LoVo (cell line): ENCODE measurements at places on chromosomes 1 and 21.

- DNase-seq = peak; percentile 35
Observed at GRCh38 chr1:156797212-156797871, 19.3 kb downstream of the SH2D2A start.

DNA sequence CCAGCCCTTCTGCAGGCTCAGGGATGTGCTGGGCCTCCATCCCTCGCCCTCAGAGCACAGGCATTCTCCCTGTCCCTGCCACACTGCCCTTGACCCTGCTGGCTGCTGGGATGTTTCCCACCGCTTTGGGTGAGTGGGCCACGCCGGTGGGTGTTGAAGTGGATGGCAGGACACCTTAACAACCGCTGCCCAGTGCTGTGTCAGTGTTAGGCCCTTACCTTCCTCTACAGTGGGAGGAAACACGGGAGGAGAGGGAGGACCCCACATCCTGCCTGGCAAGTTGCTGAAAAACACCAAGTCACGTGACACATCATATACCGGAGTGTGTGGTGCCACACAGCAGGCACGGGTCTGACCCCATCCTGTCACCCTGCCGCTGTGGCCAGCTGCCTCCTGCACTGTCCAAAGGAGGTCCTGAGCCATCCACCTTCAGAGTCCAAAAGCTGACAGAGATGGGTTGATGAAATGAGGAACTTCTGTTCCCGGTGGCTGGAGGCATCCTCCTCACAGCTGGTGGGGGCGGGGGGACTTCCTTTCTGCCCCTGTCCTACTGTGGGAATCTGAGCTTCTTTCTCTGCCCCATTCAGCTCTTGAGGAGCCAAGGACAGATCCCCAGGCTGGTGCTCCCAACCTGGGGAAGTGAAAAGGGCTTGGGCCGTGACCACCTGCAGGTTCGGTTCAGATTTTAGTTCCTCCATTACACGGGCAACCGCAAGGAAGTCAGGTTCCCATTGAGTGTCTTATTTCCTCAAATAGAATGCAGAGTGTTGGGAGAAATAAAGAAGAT is 3.2 kb upstream of the THEMIS2 start:
- DNase-seq = no peak

GRCh38 chr1:179785031-179785431 is 41.9 kb downstream of the FAM163A start:
- no peak for DNase-seq

GRCh38 chr1:235313931-235314678 is 13.9 kb downstream of the ARID4B start:
- no peak for DNase-seq

- DNase-seq = no peak
Observed at GRCh38 chr21:20424943-20425342, 573.3 kb upstream of the NCAM2 start.

DNA sequence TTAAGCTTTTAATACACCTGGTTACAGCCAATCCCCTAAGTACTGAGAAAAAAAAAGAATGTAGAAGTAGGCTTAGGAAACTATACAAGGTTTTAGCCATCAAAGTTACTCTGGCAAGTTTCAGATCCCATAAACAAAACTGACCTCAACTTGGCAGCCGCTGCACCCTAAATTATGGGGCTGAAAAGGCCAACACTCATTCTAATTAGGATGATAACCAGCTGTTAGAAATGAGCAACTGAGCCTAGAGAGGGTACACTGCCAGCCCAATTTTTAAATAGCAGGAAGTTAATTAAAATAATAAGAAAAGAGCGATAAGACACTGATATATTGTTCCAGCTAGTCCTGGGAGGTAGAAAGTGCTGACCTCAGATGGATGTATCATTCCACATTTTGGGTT is 105.7 kb upstream of the VAV3 start:
- no peak for DNase-seq

- no peak for DNase-seq
Observed at GRCh38 chr1:154768456-154769125, 101.5 kb downstream of the KCNN3 start.

GRCh38 chr1:18836654-18837053 is 22.8 kb downstream of the TAS1R2 start:
- DNase-seq = no peak

DNA sequence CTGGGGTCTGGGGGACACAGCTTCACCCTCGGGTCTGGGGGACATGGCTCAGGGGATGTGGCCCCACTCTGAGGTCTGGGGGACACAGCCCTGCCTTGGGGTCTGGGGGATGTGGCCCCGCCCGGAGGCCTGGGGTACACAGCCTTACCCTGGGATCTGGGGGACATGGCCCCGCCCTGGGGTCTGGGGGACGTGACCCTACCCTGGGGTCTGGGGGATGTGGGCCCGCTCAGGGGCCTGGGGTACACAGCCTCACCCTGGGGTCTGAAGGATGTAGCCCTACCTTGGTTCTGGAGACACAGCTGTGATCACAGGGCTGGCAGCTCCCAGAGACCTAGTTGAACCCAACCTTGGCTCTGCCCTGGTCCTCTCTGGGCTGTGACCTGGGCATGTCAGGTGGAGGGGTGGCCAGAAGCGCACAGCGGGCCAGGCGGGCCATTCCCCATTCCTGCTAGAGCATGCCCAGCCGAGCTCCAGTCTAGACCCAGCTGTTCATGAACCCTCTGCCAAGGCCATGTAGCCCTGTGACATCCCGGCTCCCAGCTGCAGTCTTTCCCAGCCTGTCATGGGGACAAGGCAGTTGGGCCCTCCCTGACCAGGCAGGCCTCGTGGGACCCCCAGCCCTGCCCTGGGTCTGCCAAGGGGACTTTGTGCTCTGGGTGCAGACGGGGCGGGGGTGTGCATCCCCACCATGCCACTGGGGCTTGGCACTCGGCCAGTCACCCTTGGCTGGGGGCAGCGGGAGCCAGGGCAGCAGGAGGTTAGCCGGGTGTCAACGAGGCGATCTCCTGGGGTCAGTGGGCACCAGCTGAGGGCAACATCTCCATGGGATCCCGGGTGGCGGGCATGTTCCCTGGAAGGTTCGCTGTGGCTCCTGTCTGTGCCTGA is 43.9 kb downstream of the WNT9A start:
- no peak for DNase-seq

GRCh38 chr1:5525597-5526384 is 466.4 kb downstream of the NPHP4 start:
- no peak for DNase-seq

- DNase-seq = no peak
Observed at GRCh38 chr1:15639262-15639661, 22.0 kb downstream of the DDI2 start.

DNA sequence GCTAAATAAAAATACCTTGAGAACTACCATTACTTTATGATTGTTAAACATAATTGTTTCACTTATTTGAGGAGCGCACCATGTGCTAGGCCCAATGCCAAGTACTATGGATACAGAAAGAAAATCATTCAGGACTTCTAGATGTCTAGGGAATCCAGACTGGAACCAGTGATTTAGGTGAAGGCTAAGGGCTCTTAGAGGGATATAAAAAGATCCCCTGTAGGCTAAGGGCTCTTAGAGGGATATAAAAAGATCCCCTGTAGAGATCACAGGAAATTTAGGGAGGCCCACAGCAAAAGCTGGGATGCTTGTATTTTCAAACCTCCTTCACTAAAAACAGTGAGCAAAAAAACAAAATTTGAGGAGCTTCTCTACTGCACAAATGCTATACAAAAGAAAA is 6.7 kb downstream of the TOR1AIP2 start:
- no peak for DNase-seq

DNA sequence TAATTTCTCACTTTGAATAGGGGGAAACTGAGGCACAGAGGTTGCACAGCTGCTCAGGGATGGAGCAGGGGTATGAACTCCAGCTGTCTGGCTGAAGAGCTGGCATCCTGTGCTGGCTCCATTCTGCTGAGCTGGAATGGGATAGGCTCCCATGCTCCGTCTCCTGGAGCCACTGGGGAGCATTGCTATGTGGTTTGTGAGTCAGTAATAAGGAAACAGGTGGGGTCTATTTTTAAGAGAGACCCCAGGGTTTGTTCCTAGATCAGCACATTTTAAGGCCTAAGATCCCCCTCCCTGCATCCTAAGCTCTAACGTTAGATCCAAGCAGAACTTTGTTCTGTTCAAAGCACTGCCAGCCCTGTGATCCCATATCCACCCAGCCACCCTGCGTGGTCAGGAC is 72.2 kb downstream of the LACTBL1 start:
- DNase-seq = no peak

GRCh38 chr1:30130099-30130498 is 593.3 kb downstream of the MATN1 start:
- no peak for DNase-seq

- DNase-seq = no peak
Observed at GRCh38 chr1:53644909-53645689, 93.9 kb downstream of the GLIS1 start.

DNA sequence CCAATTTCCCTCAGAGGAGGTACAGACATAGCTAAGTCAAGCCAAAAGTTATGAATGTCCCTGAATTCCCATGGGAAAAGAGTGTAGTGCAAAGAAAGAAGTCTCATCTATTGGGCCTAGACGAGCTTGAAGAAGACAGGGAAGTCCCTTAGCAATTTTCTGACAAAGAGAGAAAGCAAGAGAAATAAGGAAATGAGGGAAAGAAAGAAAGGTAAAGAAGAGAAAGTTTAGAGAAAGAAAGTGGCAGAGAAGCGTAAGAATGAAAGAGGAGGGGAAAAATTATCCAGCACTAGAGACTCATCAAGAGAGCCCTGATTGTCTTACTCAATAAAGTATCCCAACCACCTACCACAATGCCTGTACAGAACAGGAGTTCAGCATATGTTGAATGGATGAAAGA is 40.6 kb upstream of the FOXD3 start:
- DNase-seq = no peak
